ENCODE measurements at places on chromosomes 3 and 15. TPM values are rescaled to one million over a fixed set of nuclear protein-coding genes. Genes with fewer than 3 reads are reported as not detected.
A peak's percentile ranks its signal among the peaks of the same experiment; 100 is the strongest.

GRCh38 chr15:65156692-65157091, 23.1 kb upstream of the PDCD7 start:
- DNase-seq: no peak

DNA sequence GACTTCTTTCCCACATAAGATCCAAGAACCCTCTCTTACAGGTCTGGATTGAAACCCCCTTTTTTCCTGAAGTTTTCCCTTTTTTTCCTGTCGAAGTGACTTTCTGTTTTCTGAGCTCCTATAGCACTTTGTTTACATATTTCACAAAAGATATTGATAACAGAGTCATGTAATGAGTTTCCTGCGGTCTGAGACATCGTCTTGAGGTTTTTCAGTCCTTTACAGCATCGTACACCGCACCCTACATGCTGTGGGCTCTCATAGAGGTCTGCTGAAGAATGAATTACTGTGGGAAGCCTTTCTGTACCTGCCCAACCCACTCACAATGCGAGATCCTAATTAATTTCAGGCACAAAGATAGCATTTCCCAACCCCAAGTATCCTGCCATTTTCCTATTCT, 53.1 kb downstream of the MCF2L2 start:
- no peak for DNase-seq

- DNase-seq: no peak
Observed at GRCh38 chr3:150970665-150971324, 1.7 kb downstream of the CLRN1 start.

DNA sequence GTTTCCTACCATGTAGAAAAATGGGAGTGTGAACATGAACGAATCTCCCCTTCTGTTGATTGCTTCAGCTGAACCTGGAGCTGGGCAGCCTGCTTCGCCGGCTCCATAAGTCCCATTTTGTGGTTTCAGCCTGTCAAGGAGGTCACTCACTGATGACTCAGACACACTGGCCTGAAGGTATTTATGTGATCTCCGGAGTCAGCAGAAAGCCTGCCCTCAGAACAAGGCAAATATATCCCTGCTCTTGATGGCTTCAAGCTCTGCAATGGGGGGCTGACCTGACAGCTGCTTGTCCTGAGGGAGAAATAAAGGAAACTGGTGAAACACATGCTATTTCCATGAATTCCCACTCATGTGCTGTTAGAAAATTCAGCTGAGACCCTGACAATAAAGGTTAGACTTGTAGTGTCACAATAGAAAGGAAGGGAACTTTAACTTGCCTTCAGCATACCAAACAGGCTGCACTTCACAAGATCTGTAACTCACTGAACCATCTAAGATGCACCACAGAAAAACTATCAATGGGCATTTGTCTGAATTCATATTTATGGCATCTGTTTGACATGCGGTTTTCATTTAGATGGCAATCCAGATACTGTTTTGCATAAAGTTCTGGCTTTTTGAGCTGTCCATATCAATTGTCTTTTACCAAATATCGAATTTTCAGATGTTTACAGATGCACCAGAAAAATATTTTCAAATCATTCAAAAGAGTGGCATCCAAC, 282.0 kb upstream of the VEPH1 start:
- DNase-seq: no peak

GRCh38 chr3:19022546-19022945, 125.8 kb upstream of the KCNH8 start:
- DNase-seq: no peak

DNA sequence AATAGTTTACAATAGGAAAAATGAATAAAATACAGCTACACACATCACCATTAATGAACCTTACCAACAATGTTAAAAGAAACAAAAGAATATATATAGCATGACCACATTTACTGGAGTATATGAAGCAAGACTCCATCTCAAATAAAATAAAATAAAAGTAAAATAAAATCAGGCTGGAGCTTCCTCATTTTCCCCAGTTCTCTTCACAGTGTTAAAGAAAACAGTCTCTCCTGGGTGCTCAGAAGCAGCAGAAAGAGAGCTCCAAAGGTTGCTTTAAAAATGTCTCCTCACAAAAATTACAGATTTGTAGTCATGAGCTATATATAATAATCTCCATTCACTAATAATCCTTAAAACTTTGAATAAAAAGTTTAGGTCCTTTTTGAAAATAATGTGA, 48.8 kb downstream of the PIK3CB start:
- no peak for DNase-seq

DNA sequence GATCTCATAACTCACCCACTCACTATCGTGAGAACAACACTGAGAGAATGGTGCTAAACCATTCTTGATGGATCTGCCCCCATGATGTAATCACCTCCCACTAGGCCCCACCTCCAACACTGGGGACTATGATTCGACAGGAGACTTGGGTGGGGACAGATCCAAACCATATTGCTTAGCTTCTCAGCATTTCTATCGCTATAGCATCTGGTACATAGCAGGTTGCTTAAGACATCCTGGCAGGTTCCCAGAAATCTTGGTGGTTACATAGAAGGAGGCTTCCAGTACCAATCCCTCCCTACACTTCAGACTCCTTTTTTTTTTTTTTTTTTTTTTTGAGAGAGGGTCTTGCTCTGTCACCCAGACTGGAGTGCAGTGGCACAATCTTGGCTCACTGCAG, 487.8 kb downstream of the EDEM1 start:
- DNase-seq: no peak

GRCh38 chr3:45592830-45593707, 1.5 kb upstream of the LIMD1 start:
- peak; percentile 67 for DNase-seq

DNA sequence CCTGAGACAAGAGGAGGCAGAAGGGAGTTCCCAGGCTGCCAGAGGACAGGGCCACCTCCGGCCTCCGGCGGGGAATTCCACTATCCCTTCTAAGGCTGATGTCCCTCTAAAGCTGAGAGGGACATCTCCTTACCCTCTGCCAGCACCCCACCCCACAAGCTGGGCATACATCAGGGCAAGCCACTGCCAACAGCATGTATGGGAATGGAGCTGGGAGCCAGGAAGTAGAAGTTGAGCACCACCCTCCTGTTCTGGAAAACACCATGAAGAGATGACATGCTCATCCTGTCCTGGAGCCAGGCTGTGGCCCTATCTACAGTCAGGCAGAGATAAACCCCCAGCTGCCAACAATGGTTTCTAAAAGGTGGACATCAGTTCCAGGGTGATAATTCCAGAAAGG, 7.1 kb downstream of the PLCD1 start:
- no peak for DNase-seq

- no peak for DNase-seq
Observed at GRCh38 chr3:99708207-99708745, 69.9 kb downstream of the COL8A1 start.

- no peak for DNase-seq
Observed at GRCh38 chr3:126342991-126343648, 14.1 kb downstream of the KLF15 start.

DNA sequence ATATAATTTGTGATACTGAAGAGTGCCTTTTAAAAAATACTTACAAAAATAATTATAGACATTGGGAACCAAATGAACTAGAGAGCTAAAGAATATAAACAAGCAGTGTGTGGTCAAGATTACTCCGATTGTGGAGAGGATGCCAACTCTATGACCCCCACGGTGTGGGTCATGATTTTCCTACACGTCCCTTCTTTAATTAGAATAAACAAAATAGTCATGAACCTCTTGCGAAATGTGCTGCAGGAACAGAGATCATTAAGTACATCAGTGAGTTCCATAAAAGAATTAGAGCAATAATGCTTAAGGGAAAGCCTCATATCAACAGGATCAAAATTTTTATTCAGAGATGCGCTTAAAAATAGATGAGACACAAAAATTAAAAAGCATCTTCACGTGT, 476.6 kb upstream of the ROBO1 start:
- DNase-seq: no peak

DNA sequence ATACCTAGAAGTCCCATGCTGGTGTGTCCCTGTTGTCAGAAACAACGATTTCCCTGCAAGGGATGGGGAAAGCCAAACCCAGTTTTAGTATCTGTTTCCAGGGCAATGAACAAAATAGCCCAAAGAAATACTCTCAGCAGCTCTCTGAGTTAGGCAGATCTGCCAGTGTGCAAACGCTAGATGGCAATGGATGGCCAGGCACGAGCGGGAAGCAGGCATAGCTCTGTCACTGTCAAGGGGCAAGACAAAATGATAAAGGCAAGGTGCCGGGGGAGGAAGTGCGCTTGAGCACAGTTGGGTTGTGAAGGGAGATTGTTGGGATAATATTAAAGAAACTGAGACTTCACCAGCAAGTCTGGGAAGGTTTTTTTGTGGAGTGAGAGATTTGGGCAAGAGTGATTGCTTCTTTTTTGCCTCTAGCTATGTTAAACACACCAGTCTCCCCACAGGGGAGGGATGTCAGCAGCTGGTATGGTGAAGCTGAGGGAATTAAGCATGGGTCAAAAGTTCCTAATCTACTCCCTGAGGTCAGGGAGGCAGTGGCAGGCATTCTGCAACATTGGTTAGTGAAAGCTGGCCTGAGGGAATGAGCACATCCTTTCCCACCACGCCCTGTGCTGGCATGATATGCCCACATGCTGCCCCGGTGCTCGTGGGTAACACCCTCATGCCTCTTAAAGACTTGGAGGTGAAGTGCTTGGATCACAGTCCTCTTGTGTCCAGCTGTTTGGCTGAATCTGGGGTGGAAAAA, 117.5 kb downstream of the PDCD6IP start:
- no peak for DNase-seq

GRCh38 chr15:72770673-72771328, 12.8 kb downstream of the ADPGK start:
- no peak for DNase-seq

DNA sequence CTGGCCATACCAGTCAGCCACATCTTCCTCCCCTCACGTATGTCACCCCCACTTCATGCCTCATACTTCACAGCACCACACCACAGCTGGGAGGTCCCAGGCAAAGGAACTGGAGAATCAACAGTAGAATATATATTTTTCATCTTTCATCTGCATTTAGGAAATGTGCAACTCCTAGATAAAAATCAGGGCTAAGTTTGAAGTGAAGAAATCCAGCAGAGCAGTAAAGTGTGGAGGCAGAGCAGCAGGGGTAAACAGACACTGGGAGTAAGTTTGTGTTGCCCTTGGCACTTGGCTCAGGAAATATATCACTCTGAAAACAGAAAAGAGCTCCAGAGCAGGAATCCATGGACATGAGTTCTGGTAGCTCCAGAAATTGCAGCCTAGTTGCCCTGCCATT, 2.8 kb upstream of the HERC1 start:
- no peak for DNase-seq

GRCh38 chr3:20074226-20075063, 34.2 kb downstream of the KAT2B start:
- no peak for DNase-seq

DNA sequence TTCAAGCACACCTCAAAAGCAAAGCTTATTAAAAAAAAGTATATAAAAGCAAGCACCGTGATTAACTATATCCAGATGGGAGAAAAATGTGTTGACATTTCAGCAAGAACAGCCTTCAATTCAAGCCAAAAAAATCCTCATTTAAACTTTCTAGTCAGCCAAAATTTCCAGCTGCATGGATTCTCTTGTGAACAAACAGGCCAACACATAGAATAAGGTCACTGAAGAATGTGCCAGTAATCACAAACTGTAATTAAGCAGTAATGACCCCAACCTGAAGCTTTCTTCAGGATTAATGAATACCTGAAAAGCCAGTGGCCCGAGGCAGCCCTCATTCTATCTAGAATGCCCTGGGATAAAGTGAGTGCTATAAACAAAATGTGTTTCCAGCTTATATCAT, 130.7 kb upstream of the KCNMB2 start:
- DNase-seq: peak; percentile 50

DNA sequence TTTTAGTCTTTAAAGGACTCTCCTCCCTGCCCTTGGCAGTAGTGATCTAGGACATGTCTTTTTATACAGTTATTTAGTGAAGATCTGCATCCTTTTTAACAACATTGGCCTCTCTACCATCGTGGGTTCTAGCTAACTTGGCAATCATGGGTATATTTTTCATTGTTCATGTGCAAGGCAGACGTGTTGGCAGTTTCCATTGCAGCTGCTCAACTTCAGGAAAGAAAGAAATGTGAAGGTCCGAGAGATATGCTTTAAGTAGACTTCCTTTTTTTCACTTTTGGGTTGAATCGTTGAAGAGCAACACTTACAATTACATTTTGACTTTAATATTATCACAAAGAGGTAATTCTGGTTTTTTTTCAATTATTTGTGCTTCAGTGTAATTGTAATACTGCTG, 172.6 kb downstream of the SATB1 start:
- no peak for DNase-seq

DNA sequence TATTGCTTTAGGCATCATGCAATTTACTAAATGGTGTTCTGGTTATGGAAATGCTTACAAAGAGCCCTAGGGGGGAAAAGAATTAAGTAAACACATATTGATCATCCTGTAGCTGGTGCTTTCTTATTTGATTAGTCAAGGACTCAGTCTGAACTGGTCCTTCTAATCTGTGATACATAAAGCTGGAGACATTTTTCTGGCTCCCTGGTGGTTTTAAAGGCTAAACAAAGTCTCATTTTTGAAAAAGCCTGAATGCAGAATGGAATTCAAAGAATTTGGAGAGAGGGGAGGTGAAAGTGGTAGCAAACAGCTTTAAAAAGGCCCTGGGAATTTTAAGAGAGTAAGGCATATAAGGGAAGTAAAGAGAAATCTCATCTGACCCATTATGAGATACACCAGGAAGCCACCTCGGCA, 149.7 kb downstream of the RBMS3 start:
- DNase-seq: peak; percentile 36

DNA sequence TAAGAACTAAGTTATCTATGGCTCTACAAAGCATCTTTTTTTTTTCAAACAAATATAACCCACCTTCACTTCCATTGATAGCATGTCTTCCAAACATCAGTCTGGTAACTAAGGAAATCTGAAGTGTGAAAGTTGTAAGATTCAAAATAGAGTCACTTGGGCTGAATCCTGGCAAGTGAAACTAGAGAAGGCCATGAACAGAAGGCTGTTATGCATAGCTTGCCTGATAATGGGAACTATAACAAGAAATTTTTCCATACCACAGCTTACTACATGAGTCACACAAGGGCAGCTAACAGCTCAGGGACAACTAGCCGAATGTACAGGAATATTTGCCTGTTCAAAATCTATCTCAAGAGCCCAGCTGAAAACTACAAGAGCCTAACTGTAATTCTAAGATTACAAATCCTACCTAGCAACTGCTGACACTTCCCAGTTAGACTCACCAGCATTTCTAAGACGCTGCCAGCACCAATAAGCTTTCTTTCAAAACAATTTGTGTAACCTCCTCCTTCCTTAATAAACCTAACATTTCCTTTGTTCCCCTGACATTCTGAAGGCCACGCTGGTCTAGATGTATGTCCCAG, 1066.5 kb downstream of the PLOD2 start:
- DNase-seq: no peak

- no peak for DNase-seq
Observed at GRCh38 chr3:81302045-81302444, 459.4 kb downstream of the GBE1 start.

- no peak for DNase-seq
Observed at GRCh38 chr15:61011576-61012336, 217.3 kb downstream of the RORA start.

The MYO5C gene
- polyA plus RNA-seq: 21.8 TPM

The RAMAC gene
- 45.4 TPM for polyA plus RNA-seq

The CD276 gene
- 162 TPM for polyA plus RNA-seq

The PLSCR5 gene
- polyA plus RNA-seq: not detected

The TLR9 gene
- 0.16 TPM for polyA plus RNA-seq

The ARIH1 gene
- polyA plus RNA-seq: 184 TPM

The FBXL22 gene
- 2.1 TPM for polyA plus RNA-seq

The CCDC39 gene
- 7.9 TPM for polyA plus RNA-seq

Measured in right renal pelvis (tissue), 4 donors.